GM13976 (cell line): ENCODE measurements at places on chromosomes 11 and 22.

GRCh38 chr11:17389211-17389956 lies 925 bp upstream of the KCNJ11 start:
- DNase-seq = peak; percentile 92

DNA sequence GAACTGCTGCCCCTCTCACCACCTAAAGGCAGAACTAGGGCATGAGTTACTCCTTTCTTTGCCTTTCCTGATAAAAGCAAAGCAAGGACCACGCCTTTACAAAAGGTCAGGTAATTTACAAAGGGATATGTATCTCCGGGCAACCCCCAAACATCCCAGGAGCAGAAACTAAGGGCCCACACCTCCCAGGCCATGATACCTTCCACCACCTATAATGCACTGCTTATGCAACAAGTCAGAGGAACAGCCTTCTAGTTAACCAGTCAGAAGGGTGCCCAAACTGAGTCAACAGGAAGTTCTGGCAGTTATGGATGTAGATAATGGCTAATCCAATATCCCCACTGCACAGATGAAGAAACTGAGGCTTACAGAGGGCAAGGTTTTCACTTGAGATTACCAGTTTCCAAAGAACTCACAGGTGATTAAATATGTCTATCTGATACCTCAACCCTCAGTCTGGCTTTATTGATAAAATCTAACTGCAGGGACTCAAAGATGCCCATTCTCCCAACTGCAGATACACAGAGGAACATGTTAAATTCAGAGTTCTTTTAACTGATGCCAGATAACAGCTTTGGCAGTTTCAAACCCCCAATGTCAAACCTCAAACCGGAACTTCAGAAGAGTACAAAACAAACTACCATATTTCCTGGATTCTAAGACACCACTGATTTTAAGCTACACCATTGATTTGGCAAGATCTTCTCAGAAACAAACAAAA lies 16.8 kb upstream of the CASTOR1 start:
- DNase-seq = no peak

DNA sequence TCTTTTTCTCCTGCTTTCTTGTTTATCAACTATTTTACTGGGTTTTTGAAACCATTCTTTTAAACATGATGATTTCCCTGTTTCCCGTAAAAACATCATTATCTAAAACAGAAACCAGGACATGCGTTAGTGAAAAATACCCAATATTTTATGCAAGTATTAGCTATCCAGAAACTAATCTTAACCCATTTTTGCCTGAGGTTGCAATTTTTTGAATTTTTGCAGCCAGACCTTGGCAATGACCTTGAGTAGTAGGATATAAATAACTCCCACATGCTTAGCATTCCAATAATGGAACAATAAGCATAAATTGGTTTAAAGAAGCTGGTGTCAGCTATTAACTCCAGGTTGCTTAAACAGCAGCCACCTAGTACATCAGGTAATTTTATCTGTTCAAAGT lies 308.9 kb upstream of the ANO3 start:
- no peak for DNase-seq

DNA sequence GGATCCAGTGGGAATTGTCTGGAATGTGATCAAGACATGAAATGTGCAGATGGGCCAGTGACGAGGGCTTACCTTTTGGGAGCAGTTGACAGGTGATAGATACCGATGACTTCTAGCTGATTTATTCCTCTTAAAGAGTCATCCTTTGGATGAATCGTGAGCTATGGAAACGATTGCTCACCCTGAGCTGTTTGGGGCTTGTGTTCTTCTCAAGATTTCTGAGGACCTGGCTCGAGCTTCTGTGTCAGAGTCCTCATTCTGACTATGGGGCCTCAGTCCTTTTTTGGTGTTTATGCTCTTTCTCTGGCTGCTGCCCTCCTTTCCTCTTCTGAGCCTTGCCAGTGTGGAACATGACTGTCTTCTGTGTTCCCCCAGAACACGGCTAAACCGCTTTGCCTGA lies 11.9 kb upstream of the AMPD3 start:
- no peak for DNase-seq

DNA sequence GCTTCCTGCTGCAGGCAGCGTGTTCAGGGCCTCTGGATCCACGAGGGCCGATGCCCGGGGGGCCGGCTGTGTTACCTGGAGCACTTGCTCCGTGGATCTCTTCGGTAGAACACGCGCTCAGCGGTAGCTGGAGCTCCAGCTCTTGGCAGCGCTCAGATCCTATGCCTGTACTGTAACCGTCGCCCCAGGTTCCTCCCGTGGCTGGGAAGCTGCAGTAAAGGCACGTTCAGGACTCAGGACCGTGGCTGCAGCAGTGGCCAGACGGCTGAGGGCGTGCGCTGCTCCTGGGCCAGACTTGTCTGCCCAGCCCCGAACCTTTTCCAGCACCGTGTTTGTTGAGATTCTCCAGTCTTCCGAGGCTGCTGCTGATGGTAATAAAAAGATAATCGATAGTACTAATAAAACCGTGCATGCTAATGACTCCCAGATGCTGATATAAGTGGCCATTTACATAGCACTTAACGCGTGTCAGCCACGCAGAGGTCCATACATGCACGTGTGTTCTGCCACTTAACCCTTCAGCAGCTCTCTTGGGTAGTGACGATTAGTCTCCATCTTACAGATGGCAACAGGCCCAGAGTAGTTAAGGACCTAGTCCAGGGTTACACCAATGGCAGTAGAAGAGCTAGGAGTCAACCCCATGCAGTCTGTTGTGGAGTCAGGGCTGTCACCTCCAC lies 1.4 kb downstream of the MOV10L1 start:
- DNase-seq = no peak

- no peak for DNase-seq
Observed at GRCh38 chr11:75024068-75024449, 35.3 kb downstream of the NEU3 start.

GRCh38 chr11:69157156-69157821 lies 1.6 kb downstream of the SMIM38 start:
- DNase-seq = peak; percentile 81

DNA sequence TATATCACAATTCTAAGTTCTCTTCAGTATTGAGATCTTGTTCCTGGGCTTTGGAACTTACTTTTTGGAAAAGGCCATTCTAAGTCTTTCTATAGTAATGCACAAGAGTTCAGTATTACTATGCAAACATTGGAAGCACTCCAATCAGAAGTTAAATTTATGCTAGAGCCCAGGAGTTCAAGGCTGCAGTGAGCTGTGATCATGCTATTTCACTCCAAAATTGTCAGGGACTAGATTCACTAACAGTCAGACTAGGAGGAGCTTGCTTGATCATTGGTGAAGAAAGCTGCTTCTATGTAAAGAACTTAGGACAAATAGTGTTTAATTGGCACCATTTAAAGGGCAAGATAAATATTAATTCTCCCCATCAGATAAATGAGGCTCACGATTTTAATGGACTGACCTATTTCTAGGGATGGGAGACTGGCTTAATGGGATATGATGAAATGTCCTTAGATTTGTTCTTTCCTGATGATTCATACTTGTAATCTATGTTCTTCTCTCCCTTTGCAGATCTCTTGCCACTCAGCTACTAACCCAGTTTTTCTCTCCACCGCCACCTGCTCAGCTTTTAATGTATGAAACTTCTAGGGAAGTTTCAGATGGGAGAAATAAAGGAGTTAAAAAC lies 32.6 kb upstream of the TMEM123 start:
- DNase-seq = no peak

DNA sequence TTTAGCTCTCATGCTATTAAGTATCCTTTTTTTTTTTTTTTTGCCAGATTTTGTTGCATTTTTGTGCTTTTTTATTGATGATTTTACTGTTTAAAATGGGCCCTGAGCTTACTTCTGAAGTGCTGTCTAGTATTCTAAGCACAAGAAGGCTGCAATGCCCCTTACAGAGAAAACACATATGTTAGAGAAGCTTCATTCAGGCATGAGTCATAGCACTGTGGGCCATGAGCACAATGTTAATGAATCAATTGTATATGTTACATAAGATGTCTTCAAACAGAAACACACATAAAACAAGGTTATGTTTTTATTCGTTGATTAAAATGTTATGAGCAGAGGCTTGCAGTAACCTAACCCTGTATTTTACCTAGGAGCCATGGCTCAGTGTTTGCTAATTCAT lies 117.8 kb upstream of the C11orf87 start:
- no peak for DNase-seq

DNA sequence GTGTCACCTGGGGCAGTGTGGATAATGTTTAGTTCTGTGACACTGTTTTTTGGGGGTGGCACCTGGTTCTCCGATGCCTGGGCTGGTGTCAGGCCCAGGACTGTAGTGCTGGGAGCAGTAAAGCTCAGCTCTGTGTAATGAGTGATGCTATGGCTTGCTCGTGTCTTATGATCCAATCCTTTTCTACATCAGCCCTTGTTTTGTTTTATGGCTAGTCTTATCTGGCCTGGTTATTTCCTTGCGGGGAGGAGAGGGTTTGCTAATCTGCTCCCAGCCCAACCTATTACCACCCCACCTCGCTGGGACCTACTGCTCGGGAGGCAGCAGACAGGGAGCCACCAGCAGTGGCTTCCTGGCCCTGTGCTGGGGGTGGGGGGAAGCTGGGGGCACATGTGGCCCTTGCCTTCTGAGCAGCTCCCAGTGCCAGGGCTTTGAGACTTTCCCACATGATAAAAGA lies 35.0 kb upstream of the TPBGL start:
- no peak for DNase-seq

DNA sequence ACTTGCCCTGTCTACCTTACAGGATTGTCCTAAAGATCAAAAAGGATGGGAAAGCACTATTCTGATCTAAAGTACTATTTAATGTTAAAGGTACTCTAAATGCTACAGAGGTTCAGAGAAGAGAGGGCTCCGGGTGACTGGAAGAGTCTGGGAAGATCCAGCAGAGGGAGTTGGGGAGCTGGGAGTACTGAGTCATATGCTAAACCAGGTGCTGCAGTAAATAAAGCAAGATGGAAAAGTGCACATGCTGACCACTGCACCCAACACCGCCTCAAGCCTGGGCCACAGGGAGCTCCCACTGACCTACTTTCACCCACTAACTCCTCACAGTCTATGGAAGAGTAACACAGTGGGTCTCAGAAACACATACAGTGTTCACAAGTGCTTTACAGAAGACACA lies 49.3 kb downstream of the WT1 start:
- DNase-seq = no peak

- DNase-seq = no peak
Observed at GRCh38 chr11:111352935-111353710, 26.0 kb downstream of the POU2AF1 start.

- no peak for DNase-seq
Observed at GRCh38 chr11:113730887-113731726, 25.0 kb upstream of the TMPRSS5 start.

DNA sequence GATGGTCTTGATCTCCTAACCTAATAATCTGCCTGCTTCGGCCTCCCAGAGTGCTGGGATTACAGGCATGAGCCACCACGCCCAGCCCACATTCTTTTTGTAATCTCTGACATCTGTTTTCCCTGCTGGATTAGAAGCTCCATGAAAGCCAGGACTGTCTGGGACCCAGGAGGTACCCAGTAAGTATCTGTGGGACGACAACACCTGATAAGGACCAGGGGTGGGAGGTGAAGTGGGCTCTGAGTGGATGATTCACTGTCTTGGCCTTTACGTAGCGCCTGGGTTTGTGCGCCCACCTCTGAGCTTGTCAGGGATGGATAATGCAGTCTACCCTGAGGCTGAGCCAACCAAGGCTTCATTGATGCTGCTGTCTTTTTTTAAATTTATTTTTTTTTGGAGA lies 118.8 kb downstream of the ABTB2 start:
- DNase-seq = no peak

DNA sequence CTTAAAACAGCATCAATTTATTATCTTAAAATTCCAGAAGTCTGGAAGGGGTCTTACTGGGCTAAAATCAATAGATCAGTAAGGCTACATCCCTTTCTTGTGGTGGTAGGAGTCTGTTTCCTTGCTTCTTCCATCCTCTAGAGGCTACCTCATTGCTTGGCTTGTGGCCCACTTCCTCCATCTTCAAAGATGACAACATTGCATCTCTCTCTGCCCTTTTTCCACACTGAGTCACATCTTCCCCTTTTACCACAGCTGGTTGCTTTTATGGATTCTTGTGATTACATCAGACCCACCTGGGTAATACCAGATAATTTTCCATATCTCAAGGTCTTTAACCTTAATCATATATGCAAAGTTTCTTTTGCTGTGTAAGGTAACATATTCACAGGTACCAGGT lies 60.9 kb downstream of the GRIA4 start:
- no peak for DNase-seq

GRCh38 chr11:35650006-35650405 lies 12.6 kb upstream of the TRIM44 start:
- DNase-seq = no peak

- DNase-seq = no peak
Observed at GRCh38 chr11:93000511-93001476, 31.3 kb downstream of the MTNR1B start.

DNA sequence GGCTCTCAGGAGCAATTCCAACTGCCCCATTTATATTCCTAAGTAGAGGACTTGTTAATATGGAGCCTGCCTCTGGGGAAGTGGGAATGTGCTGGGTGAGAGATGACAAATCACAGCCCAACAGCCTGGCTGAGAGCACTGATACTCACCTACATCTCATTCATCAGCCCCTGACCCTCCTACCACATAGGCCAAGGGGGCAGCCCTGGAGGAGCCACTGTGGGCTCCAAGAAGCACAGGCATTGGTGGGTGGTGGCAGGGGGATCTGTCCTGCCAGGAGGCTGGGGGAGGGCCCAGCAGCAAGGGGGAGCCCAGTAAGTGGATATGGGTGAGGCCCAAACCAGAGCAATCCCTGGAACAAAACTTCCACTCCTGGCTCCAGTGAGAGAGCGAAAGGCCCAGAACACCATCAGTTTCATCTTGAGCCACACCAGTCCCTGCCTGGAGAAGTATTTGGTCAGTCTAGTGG lies 79.7 kb downstream of the BUD13 start:
- no peak for DNase-seq

DNA sequence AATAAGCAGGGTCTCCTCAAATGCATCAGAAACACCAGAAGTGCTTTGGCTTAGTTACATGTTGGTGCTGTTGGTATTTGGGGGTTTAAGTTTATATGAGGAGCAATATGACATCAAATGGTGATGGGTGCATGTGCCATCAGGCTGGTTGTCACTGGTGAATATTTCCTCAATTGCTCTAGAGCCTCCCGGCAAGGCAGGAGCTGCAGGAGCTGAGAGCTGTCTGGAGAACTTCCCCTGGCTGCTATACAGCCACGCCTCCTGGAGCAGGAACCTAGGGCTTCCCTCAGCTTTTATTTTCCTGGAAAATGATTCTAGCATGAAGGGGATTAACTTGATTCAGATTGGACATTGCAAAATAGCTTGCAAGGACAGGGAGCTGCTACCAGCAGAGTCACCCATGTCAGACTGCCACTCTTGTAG lies 15.8 kb downstream of the IGLL5 start:
- DNase-seq = no peak

DNA sequence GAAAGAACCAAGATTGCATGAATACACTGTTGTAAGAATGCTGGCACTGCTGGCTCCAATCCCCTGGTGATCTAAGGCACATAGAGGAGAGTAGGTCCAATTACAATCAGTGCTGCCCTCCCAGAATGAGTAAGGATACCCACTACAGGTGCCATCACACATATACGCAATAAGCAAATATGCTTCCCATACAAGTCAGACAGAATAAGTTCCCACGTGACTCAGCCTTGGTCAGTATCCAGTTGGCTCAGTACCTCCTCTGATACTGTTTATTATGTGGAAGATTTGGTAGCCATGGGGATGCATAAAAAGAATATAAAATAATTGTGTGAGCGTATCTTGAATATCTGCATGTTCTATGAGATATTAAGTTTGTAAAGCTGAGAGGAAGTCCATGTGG lies 8.9 kb upstream of the OR2D3 start:
- no peak for DNase-seq

GRCh38 chr22:32904044-32904443 lies 102.5 kb downstream of the TIMP3 start:
- DNase-seq = no peak

- no peak for DNase-seq
Observed at GRCh38 chr11:26088391-26088790, 243.5 kb upstream of the ANO3 start.
